Fibroblast of upper back skin (primary cell): ENCODE measurements at places on chromosomes 4 and X.

DNA sequence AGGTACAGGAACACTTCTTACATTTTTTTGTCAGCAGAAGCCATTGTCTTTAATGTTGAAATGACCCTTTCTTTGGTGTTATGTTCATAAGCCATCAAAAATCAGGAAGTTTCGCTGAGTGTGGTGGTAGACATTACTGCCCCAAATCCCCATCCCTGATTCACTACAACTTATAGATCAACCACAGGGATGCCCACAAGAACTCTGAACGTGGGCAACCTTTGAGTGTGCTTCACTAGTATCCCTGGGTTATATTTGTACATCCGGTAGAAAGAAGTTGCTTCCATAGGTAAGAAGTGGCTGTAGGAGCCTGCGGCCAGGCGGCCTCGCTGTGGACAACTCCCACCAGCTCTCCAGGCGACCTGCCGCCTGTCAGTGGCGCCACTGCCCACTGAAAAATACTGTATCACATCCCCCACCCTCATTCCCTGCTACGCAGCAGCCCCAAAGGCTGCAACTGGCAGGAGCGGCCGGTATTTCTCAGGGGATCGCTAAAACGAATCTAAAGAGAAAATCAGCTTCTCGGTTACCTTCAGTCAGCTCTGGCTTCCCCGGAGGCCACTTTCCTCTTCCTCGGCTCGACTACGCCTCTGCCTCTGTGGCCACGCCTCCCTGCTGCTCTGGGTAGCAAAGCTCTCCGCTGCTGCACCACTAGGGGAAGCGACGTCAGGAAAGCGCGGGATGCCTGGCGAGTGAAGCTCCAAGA, 13.9 kb upstream of the ETDC start:
- DNase-seq: peak; percentile 14

GRCh38 chr4:170666909-170667308, 577.2 kb upstream of the AADAT start:
- no peak for DNase-seq

DNA sequence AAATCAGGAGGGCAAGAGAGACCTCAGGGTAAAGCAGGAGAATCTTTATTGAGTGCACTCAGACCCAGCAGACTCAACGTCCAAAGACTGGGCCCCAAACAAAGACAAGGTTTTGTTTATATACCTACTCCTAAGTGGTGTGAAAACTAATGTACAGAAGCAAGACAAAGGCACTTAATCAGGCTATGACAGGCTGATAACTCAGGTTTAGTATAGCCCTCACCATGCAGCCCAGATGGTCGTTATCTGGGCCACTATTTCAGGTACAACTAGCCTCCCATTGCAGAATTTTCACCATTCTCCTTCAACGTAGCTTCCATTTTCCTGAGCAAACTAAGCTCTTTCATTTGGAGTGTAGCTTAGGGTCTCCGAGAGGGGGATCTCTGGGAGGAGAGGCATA, 36.9 kb downstream of the SULT1E1 start:
- no peak for DNase-seq

DNA sequence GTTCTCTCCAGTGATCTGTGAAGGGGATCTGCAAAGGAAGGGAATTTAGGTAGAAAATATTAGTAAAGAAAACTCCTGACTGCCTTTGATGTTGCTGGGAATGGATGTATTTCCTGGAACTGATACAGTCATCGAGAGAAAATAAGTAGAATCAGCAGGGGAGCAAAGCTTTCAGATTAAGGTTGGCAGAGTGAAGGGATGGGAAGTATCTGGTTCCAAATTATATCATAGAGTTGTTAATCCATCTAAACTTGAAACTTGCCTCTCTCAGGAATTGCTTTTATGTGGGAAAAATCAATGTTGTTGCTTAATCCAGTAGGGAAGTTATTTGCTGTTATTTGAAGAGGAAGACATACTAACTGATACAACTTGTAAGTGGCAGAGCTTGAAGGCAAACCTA, 19.3 kb downstream of the EPHA5 start:
- DNase-seq: no peak

GRCh38 chr4:157885811-157886210, 287.0 kb downstream of the GASK1B start:
- no peak for DNase-seq

GRCh38 chr4:83569987-83570386, 34.1 kb downstream of the GPAT3 start:
- DNase-seq: no peak

- peak; percentile 27 for DNase-seq
Observed at GRCh38 chr4:168248176-168248710, 70.3 kb downstream of the DDX60 start.

- no peak for DNase-seq
Observed at GRCh38 chr4:176262243-176262642, 6.8 kb downstream of the ASB5 start.
